ENCODE measurements at places on chromosomes 6 and 20.

DNA sequence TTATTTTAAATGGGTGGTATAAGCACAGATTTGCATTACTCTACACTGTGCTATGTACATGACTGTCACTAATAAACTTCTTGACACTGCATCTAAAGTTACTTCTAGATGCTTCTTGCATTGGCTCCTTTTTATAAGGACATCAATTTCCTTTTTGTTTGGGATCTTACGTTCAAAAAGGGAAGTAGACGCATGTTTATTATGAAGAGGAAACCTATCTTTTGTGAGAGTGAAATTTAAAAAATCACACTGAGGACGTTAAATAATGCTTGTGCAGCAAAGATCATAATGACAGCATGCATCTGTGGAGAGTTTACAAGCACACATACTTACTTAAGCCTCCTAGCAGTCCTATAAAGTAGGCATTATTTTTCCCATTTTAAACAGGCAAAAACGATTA lies 479.5 kb downstream of the CD83 start:
- DNase-seq = no peak

DNA sequence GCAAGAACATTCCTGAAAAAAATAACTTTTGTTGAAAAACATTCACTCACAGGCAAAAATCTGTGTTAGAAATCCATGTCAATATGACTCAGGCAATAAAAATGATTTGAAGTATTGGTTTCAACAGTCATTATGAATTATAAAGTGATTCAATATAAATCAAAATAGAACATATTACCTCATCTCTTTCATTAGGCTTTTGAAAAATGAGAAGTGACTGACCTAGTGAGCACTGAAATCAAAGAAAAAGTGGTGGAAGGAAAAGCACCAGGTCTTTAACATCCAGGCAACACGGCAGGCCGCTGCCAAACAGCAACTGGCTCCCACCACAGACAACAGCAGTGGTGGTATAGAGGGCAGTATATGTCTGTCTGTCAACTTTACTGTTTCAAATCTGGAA lies 68.9 kb downstream of the MAN1A1 start:
- no peak for DNase-seq

- DNase-seq = no peak
These were observed 37.7 kb downstream of the FOXO3 start for GRCh38 chr6:108598305-108598863.

- peak; percentile 43 for DNase-seq
These were observed 145.6 kb upstream of the MANEA start for GRCh38 chr6:95431637-95432228.

DNA sequence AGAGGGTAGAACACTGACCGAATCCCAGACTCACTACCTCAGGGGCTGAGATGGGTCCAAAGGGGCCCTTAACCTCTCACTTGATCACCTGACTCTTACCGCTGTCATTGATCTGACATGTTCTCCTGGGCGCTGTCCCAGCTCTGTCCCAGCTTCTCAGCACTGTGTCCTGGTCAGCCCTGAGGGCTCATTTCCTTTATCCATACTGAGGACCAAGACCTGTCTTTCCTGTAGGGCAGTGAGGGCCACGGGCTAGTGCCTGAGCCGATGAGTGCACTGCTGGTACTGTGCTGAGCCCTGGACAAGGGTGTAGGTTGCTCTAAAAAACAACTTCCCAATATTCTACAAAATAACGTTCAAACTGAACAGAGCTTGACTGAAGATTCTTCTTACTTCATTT lies 131.5 kb downstream of the MTHFD1L start:
- no peak for DNase-seq

- DNase-seq = peak; percentile 61
These were observed 136.7 kb downstream of the HFE start for GRCh38 chr6:26223650-26224546.

DNA sequence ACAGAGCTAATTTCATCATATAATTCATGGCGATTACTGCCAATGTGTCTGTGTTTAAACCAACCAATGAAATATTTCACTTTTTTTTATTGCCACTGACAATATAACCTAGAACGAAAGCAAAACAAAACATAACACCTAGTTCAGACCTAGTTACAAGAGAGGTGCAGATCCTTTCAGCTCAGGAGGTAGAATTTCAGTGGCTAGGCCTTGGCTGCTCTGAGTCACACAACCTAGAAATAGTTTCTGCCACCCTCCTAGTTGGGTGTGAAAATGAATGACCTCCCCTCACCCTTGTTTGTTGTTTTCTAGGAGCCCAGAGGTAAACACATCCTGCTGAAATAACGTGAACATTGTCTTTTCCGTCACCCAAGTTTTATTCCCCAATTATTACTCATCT lies 356.3 kb downstream of the HTR1B start:
- no peak for DNase-seq

GRCh38 chr6:111803371-111803770 lies 69.9 kb downstream of the FYN start:
- no peak for DNase-seq

DNA sequence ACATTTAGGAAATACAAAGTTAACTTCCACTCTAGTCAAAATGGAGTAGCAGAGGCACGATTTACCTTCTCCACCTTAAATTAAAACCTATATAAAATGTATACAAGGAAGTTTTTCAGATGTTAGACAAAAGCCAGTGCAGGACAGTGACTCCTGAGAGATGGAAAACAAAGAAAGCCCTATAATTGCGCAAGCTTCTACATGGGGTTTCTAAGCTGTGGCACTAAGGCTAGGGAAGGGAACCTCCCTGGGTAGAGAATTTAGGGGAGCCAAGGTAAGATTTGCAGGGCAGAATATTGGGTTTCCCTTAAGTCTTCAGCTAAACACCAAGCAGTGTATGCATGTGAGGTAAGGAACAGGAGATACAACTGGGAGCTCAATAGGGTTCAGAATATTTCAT lies 18.5 kb upstream of the ZC3H12D start:
- DNase-seq = no peak

GRCh38 chr6:43943781-43944250 lies 173.8 kb downstream of the VEGFA start:
- no peak for DNase-seq

GRCh38 chr6:103018426-103018825 lies 1624.9 kb downstream of the GRIK2 start:
- DNase-seq = no peak

GRCh38 chr6:26124781-26125685 lies 37.8 kb downstream of the HFE start:
- DNase-seq = no peak

GRCh38 chr6:28081486-28081751 lies 1.1 kb downstream of the ZNF165 start:
- DNase-seq = peak; percentile 30

- DNase-seq = no peak
These were observed 148.5 kb upstream of the TAB2 start for GRCh38 chr6:149168968-149169367.

DNA sequence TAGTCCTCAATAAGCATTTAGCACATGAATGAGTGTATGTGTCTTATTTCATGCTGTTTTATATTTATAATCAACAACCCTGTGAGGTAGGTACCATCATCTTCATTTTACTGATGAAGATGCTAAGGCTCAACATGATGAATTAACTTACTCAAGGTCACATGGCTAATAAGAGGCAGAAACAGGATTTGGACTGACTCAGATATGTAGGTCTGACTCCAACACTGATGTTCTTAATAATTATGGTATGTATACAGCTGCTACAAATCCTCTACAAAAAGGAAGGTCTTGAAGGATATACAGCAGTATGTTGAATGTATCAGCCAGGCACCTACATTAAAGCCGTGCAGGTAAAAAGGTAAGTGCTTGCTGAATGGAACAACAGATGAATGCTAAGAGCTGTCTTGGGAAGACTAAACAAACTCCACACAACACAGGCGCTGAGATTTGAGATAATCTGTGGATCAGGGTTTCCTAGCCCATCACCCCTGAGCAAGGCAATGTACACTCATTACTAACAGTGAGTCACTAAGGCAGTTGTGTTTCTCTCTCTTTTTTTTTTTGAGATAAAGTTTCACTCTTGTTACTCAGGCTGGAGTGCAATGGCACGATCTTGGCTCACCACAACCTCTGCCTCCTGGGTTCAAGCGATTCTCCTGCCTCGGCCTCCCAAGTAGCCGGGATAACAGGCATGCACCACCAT lies 31.9 kb downstream of the TTI1 start:
- no peak for DNase-seq

DNA sequence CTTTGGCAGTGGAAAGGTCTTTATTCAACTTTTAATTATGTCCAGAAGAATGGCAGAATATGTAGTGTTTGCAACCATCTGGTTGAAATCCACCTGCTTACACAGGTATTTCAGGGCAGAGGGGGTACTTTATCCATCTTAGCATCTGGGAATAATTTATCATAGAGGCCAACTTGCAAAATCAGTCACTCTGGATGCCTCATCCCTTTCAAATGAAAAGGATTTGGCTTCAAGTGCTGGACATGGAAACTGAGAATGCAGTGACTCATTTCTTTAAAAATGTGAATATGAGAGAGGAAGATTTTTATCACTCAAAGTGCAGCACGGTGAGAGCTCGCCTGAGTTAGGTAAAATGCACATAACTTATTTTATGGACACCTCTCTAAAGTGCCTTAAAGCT lies 758.3 kb downstream of the KIF16B start:
- DNase-seq = no peak

DNA sequence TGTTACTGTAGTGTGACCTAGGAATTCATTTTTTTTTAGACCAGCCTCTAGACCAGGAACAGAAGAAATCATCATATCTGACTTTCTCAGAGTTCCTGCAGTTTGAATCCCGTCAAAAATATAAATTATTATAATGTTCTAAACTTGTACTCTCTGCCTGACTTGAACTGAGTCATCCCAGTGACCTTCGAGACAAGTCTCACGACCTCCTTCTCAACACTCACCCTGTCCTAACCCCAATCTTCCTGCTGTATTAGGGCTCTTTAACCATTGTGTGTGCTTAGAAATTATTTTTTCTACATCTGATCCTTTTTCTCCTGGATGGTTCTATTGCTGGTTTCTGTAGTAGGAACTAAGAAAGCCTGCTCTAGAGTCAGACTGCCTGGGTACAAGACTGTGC lies 21.5 kb downstream of the ADGRF5 start:
- DNase-seq = no peak

DNA sequence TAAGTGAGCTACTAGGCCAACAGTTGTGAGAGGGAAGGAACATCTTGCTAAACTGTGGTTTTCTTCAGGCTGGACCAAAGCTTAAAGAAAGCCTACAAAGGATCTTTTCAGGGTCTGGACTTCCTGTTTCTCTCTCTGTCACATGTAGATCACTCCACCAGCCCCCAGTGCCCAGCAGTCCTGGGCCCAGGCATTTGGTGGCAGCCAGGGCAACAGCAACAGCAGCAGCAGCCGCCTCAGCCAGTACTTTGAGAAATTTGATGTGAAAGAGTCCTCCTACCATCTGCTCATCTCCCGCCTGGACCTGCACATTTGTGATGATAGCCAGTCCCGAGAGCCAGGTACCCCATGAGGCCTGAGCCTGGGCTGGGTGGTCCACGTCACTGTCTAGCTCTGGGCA lies 44.1 kb downstream of the BLTP3A start:
- peak; percentile 59 for DNase-seq

DNA sequence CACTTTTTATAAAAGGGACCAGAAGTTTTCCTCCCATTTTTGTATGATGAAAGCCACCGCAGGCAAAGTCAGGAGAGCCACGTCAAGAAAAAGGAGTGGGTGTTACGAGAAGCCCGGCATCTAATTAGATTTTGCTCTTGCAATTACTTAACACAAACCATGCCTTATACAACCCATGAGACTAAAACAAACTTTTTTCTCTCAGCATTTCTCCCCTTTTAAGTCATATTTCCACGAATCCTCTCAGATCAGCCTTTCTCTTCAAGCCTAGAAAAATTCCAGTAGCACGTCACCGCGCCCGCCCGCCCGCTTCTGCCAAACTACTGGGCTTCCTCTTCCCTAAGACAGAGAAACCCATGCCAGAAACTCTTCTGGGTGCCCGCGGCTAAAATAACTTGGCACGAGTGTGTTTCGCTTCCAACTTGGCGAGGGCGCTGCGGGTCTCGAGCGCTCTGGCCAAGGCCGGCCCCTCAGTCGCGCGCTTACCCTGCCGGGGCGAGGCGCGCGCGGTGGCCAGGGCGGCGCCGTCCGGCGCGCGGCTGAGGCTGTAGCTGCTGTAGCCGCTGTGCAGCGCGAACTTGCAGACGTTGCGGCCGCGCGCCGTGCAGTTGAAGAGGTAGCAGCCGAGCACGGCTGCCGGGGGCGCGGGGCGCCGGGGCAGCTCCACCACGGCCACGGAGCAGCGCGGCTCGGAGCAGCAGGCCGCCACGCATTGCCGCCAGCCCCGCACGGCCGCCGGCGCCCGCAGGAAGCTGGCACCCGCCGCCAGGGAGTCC lies 1.0 kb downstream of the LRP11 start:
- peak; percentile 71 for DNase-seq

DNA sequence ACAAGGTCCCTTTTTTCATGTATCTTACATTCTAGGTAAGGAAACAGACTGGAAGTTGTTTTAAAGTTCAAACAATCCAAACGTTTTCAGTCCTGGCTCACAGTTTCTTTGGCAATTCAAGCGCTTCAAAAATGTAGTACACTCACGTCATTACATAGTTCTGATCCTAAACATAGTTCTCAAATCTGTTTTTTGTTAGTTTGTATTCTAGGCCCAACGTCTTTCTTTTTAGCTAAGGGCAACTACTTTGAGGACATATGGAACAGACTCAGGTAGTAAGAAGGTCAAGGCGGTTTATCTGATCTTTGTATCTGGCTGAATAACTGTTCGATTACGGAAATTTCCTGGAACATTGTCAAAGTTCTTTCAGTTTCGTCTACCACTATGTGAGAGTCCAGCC lies 36.9 kb upstream of the PLCB4 start:
- DNase-seq = no peak

DNA sequence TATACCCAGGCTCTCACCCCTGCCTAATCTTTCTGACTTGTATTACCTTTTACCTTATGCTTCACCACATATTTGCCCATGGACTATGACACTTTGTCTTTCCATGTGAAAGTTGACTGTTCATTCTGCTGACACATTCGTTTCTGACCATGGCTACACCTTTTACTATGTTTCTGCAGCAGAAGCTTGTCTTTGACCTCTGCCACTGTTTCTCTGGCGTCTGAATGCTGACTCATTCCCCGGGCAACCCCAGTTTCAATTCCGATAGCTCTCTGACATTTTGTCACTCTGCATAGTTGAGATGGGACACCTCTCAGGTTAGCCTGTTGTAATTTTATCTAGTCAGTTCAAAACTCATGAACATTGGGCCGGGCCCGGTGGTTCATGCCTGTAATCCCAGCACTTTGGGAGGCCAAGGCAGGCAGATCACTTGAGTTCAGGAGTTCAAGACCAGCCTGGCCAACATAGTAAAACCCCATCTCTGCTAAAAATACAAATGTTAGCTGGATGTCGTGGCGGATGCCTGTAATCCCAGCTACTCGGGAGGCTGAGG lies 50.7 kb downstream of the SLC26A8 start:
- DNase-seq = no peak

GRCh38 chr20:381581-382290 lies 1.2 kb downstream of the TRIB3 start:
- DNase-seq = peak; percentile 38

GRCh38 chr20:63767886-63768285 lies 28.3 kb downstream of the SLC2A4RG start:
- DNase-seq = no peak

GRCh38 chr20:5045906-5046305 lies 44.6 kb upstream of the SLC23A2 start:
- DNase-seq = no peak

- no peak for DNase-seq
These were observed 131.3 kb upstream of the MTHFD1L start for GRCh38 chr6:150734235-150734634.

All from Ammon's horn (tissue), 1 donor.